ENCODE measurements at places on chromosomes 2 and 18.

GRCh38 chr2:43135583-43135982, 90.8 kb downstream of the ZFP36L2 start:
- peak; percentile 29 for DNase-seq

- no peak for DNase-seq
These were observed 78.1 kb upstream of the LAPTM4A start for GRCh38 chr2:20129331-20130159.

DNA sequence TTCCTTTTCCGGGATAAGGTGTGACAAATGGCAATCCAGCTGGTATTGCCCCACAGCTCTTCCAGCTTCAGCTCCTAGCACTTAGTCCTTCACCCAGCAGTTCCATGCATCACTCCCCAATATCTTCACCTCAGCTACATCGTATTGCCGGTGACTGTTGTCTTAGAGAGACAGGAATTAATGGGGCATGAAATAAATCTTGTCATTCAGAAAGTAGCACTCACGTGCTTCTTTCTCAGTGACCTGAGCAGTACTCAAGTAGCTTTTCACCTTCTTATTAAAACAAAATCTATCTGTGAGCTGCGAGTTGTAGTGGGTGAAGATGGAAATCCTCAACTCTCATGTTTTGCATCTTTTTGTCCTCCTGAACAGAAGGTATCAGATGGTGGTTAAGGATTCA, 72.8 kb downstream of the PTH2R start:
- DNase-seq = no peak

DNA sequence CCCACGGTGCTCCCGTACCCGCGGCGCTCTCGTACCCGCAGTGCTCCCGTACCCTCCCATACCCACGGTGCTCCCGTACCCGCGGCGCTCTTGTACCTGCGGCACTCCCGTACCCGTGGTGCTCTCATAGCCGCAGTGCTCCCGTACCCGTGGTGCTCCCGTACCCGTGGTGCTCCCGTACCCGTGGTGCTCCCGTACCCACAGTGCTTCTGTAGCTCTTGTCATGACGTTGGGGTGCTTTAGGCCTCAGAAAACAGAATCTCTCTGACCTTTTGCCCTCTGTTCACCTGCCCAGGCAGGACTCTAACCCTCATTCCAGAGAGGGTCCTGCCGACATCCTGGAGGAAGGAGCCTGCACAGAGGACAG, 35.3 kb downstream of the SLC66A2 start:
- no peak for DNase-seq

- no peak for DNase-seq
These were observed 118.6 kb downstream of the MBP start for GRCh38 chr18:77013811-77014521.

DNA sequence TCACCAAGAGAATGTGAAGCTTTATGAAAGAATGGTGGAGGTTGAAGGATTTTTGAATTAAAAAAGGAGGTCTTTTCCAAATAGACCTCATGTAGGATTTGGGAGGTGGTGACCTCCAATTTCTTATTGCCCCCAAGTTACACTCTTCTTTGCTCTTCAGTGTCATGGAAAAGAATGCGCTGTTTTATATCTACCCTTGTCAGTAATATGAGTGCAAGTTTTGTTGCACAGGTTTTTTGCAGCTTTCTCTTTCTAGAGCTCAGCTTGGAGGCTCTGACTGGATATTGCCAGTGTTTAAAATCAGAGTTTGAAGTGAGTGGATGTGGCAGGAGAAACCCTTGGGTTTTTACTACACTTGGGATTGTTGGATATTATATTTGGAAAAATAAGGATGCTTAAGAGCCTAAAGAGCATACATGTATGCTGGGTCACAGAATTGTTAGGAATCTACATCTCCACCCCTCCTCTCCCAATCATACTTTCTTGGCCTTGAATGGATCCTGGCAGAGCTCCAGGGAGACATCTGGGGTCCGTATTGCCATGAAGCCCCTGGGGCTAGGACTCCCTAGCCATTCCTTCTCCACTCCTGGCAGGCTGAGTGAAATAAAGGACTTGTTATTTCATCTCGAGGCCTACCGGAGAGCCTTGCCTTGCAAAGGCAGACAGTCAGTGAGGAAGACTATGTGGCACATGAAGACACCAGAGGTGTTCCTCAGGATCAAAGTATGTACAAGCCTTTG, 43.8 kb downstream of the APOB start:
- no peak for DNase-seq

- no peak for DNase-seq
These were observed 543.2 kb downstream of the DCDC2C start for GRCh38 chr2:4246364-4247131.

DNA sequence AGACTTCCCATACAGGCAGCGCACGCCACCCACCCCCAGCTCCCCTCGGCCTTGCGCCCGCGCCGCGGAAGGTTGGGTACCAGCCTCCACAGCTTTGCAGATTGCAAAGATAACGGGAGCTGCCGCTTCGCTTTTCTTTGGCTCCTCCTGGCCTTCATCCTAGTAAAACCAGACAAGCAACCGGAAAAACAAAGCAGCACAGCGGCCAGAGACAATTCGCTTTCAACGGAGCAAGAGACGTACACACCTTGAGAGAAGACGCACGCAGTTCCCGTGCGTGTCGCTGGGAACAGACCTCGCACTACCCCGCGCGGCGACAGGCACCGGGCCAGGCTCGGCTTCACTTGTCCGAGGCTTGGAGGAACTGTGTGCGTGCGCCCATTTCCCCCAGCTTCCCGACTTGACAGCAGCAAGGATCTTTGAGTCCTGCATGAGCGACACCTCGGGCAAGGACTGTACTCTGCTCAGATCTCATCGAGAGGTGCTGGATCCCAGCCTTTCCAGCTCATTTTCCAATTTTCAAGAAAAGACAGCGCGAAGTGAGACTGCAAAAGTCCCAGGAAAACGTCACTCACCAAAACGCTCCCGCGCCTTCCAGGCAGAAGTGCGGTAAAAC, 964 bp downstream of the ZBTB7C start:
- no peak for DNase-seq

DNA sequence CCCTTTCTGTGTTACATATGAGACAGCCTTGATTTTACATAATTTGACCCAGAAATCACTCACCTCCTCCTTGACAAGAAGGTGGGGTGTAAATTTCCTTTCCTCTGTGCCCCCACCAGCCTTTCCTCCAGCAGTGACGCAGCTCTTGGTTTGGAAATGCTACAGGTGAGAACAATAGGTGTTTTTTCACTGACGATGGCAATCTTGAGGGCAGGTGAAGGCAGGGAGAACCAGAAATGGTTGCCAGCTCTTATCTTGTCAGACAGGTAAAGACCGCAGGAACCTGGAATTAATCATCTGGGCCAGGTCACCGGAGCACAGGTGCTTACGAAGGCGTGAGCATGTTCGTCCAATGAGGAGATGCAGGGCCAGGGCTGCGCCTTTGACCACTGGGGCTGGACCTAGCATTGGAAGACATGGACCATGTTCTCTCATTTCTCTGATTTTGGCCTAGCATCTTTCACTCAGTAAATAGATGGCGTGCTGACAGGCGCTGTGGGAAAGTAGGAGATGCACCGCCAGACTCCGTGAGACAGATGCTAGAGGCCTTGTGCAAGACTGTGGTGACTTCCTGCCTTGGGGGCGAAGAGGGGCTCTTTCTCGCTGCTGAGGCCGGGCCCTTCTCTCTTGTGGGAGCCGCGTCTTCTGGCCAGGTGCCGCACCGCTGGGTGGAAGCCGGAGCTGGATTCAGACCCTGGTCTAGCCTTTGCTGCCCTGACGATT, 4.0 kb downstream of the CIDEA start:
- no peak for DNase-seq

GRCh38 chr2:163373496-163373895, 362.3 kb downstream of the FIGN start:
- DNase-seq = no peak

DNA sequence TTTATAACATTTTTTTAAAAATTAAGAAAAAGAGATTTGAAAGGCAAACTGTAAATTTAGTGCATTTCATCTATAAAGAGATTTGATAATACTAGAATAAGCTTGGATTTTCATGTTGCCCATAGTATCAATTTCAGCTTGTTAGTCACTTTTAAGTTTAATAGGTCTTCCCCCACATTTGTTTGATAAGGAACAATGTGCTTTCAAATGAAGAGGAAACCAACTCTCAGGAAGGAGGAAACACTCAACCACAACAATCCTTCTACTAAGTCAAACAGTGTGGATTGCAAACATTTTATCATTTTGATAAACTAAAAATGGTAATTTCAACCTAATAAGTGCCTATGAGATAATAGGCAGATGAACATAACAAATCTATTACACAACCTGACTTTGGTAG, 397.1 kb upstream of the CDH20 start:
- DNase-seq = no peak

DNA sequence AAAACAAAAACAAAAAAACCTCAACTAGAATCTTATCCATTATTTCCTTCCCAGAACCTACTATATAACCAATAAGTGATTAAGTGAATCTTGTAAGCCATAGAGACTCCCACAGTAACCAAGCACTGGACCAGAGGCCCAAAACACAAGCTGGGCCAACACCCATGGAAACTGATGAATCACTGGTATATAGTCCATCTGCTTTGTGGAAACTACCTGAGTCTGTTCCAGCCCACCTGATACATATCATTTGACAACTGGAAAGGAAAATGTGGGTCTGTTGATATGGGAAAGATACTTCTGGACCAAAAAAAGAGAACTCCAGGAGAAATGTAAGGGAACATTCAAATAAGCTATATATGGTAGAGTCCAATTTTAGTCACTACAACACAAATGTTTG, 252.8 kb downstream of the MREG start:
- no peak for DNase-seq

- peak; percentile 80 for DNase-seq
These were observed 1.7 kb upstream of the FOSL2 start for GRCh38 chr2:28390746-28391563.
